Left colon (tissue), 2 donors: ENCODE measurements at places on chromosomes 6 and 20. TPM values are rescaled to one million over a fixed set of nuclear protein-coding genes. Genes with fewer than 3 reads are reported as not detected.

DNA sequence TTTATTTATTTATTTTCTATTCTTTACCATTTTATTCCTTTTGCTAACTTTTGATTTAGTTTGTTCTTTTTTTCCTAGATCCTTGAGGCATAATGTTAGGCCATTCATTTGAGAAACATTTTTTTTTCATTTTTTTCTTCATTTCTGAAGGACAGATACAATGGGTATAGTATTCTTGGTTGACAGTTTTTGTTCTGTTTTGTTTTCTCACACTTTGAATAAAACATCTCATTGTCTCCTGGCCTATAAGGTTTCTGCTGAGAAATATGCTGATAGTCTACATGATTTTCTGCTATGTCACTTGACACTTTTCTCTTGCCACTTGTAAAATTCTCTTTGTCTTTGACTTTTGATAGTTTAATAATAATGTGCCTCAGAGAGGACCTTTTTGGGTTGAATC is 294.6 kb upstream of the EPHA7 start:
- DNase-seq = no peak

GRCh38 chr20:3032624-3033023 is 10.8 kb upstream of the GNRH2 start:
- DNase-seq = no peak

- no peak for DNase-seq
These were observed 17.6 kb downstream of the CBFA2T2 start for GRCh38 chr20:33507461-33507860.

DNA sequence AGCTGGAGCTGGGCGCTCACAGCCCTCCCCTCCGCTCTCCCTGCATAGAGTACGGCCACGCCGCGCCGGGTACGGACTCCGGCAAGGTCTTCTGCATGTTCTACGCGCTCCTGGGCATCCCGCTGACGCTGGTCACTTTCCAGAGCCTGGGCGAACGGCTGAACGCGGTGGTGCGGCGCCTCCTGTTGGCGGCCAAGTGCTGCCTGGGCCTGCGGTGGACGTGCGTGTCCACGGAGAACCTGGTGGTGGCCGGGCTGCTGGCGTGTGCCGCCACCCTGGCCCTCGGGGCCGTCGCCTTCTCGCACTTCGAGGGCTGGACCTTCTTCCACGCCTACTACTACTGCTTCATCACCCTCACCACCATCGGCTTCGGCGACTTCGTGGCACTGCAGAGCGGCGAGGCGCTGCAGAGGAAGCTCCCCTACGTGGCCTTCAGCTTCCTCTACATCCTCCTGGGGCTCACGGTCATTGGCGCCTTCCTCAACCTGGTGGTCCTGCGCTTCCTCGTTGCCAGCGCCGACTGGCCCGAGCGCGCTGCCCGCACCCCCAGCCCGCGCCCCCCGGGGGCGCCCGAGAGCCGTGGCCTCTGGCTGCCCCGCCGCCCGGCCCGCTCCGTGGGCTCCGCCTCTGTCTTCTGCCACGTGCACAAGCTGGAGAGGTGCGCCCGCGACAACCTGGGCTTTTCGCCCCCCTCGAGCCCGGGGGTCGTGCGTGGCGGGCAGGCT is 4.6 kb downstream of the KCNK15 start:
- DNase-seq = no peak

- no peak for DNase-seq
These were observed 25.1 kb downstream of the JAG1 start for GRCh38 chr20:10648651-10649050.

DNA sequence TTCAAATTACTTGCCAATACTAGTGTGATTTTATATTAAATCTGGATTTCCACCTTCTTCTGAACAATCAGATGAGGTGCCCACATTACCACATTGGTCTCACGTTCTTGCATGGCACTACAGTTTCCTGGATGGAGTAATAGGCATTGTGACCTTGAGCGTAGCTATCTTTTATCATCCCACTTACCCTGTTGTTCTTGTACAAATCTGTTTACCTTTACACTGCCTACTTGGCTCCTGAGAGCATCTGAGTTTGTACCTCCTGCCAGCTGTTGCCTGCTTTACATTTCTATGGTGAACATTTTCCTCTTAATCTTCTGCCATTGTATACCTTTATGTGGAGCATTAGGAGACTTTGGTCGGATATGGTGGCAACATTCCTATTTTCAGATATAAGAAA is 90.7 kb downstream of the AKAP7 start:
- no peak for DNase-seq

The MYB gene
- 51.1 TPM for total RNA-seq

- DNase-seq = peak; percentile 57
These were observed 268.2 kb downstream of the CDC5L start for GRCh38 chr6:44655412-44656342.
